ENCODE measurements at places on chromosomes 3 and 15.
A peak's percentile ranks its signal among the peaks of the same experiment; 100 is the strongest.

- peak; percentile 95 for DNase-seq
These were observed 227.5 kb upstream of the COL8A1 start for GRCh38 chr3:99410789-99411311.

DNA sequence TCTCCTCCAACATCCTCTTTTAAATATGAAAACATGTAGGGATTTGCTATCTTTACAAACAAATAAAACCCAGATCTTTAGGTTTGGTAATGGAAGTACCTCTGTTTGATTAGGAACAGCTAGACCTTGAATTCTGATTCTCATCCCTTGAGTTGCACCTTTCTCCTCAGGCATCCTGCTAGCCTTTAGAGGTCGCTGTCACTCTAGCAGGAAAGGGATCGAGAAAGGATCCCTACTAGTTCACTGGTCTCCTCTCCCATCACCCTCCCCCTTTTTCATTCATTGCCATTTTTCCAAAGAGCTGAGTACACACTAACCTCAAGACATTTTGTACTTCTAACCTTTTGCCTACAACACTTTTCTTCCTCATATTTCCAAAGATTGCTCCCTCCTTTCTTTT is 569.8 kb downstream of the RBMS3 start:
- DNase-seq = no peak

DNA sequence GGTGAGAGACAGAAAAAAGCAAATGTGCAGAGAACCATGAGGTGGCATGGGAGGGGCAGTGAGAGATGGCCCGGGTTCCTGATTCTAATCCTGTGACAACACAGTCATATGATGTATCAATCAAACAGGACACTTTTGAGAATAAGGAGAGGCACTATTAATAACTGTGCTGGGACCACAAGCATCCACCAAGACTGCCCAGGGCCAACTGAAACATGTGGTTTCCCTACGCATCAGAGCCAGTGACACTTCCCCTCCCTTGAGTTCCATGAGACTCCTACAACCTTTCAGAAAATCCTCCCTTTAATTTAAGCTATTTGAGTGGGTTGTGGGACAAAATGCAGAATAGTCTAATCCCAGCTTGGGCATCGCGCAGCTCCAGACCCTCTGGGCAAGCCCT is 17.4 kb downstream of the SH3BP5 start:
- peak; percentile 32 for DNase-seq

DNA sequence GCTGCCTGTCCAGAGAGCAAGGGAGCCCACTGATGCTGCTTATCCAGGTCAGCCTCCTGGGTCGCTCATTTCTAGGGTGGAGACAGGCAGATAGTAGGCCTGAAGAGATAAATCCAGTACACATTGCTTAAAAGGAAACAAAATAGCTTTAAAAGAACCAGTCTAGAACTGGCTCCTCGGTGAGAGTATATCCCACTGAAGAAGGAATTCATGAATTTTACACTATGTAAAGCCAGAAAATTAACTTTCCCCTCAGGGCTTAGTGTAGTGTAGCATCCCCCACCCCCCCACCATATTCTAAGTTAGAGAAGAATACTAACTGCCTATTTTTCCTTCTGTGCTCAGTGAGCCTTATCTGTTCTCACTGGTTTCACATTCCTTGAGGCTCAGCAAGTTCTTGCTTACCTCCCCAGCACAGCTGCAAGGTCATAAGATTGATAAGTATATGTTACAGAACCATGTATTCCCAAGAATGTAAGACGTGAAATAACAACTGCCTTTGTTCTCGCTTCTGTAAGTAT is 30.5 kb upstream of the NOX5 start:
- no peak for DNase-seq

- no peak for DNase-seq
These were observed 1777.1 kb downstream of the OTOL1 start for GRCh38 chr3:163273694-163274093.

DNA sequence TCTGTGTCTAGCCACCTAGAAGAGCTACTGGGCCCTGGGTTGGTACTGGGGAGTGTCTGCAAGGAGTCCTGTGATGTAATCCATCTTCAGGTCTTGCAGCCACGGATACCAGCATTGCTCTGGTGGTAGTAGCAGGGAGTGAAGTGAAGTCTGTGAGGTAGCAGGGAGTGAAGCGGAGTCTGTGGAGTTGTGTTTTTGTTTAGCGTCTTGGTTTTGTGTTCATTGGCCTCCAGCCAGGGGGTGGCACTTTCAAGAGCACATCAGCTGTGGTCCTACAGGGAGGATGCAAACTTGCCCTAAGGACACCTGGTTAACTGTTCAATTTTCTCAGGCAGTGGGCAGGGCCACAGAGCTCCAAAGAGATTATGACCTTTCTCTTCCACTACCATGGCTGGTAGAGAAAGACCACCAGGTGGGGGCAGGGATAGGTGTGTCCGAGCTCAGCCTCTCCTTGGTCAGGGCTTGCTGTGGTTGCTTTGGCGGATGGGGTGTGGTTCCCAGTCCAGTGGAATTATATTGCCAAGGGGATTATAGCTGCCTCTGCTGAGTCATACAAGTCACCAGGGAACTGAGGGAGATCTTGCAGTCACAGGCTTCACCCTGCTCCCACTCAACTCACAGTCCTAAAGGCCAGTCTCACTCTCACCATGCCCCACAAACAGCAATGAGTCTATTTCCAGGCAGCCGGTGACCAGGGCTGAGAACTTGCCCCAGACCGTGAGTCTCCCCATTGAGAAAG is 424.7 kb downstream of the ZBBX start:
- DNase-seq = no peak

- DNase-seq = no peak
These were observed 89.9 kb upstream of the TSPAN3 start for GRCh38 chr15:77160562-77161478.

GRCh38 chr15:48374472-48374871 is 43.2 kb downstream of the DUT start:
- DNase-seq = no peak

GRCh38 chr15:90058775-90059174 is 43.5 kb downstream of the IDH2 start:
- DNase-seq = no peak

DNA sequence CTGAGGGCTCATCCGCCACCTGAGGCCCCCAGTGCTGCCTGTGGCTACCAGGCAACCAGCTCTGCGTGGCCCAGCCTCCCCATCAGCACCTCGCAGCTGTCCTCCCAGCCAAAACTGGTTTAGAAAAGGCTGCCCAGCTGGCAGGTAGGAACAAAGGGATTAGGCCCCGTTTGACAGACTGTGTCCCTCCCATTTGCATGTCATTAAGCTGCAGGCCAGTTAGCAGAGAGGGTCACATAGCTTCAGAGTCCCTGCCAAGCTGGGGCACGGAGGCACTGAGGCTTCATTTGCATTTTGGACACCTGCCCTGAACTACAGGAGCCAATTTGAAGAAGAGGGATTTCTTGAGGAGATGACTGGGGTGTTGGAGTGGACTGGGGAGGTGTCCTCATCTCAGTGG is 177.9 kb downstream of the TLE3 start:
- DNase-seq = no peak

- DNase-seq = no peak
These were observed 111.7 kb downstream of the DNAJB8 start for GRCh38 chr3:128354788-128355542.

- DNase-seq = peak; percentile 83
These were observed 7.1 kb upstream of the PLCB2 start for GRCh38 chr15:40314723-40315276.

GRCh38 chr3:30673425-30674341 is 67.3 kb downstream of the TGFBR2 start:
- DNase-seq = no peak

DNA sequence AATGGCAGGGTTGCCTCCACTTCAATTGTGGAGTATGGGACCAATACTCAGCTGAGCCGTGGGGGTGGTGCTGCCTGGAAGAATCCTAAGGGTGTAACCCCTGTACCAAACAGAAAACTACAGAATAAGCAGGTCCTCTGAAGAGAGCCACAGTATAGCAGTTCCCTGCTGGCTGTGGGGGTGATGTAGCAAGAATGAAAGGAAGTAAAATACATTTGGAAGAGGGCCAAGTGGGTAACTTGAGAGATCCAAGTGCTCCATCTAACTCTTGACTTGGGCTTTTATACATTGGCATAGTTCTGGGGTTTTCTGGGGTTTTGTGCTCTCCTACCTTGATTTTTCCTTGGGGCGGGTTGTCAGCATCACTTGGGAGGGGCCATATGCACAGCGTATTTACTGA is 341.4 kb downstream of the OTOL1 start:
- no peak for DNase-seq

DNA sequence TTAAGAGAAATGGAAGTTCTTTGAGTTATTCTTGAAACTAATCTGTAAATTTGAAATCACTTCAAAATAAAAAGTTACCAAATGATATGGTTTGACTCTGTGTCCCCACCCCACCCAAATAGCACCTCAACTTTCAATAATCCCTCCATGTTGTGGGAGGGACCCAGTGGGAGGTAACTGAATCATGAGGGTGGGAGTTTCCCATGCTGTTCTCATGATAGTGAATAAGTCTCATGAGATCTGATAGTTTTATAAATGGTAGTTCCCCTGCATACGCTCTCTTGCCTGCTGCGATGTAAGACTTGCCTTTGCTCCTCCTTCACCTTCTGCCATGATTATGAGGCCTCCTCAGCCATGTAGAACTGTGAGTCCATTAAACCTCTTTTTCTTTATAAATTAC is 690.7 kb upstream of the ZNF385D start:
- DNase-seq = no peak

- peak; percentile 62 for DNase-seq
These were observed 291.0 kb downstream of the TBL1XR1 start for GRCh38 chr3:176906046-176906905.

GRCh38 chr15:89948796-89949195 is 36.0 kb upstream of the ARPIN start:
- DNase-seq = no peak

All from EL (cell line).